Amniotic stem cell (primary cell): ENCODE measurements at places on chromosomes 5 and 9.

- no peak for DNase-seq
Measured at GRCh38 chr9:92887880-92888338, 10.1 kb upstream of the ZNF484 start.

DNA sequence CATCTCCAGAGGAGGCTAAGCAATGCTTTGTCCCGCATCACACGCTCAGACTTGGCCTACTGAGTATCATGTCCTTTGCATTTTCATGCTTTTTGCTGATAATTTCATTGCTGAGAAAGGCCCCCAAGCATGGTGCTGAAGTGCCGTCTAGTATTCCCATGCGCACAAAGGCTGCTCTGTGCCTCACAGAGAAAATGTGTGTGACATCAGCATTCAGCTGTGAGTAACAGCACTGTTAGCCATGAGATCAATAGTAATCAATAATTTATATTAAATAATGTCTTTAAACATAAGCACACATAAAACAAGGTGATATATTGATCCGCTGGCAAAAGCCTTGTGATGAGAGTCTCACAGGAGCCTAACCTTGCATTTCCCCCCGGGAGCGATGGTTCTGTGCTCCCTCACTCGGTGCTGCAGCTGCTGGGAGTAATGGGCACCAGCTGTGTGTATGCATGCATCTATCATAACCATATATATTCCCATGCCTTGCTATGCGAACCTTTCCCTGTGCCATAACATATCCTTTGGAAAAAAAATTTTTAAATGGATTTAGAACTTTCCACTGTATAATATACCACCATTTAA, 50.4 kb upstream of the RNF130 start:
- DNase-seq = no peak

DNA sequence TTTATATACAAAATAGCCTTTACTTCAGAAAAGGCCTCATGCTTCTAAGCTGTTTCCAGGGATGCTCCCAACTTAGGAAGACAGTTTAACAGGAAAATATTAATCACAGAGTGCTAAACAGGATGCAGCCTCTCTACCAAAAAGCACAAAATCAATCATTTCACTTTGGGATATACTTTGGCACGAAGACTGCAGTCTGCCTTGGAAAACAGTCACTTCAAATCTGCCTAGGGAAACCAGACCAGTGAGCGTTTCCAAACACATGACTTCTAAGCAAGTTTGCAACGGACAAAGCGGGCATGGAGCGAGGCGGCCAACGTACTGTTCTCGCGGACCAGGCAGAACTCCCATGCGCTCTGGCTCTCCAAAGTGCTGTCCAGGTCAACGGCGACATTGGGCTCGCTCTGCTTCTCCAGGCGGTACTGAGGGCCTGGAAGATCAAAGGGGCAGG, 201.0 kb downstream of the MAPKAP1 start:
- DNase-seq = no peak

GRCh38 chr5:126004636-126005035, 418.6 kb upstream of the GRAMD2B start:
- DNase-seq = no peak

DNA sequence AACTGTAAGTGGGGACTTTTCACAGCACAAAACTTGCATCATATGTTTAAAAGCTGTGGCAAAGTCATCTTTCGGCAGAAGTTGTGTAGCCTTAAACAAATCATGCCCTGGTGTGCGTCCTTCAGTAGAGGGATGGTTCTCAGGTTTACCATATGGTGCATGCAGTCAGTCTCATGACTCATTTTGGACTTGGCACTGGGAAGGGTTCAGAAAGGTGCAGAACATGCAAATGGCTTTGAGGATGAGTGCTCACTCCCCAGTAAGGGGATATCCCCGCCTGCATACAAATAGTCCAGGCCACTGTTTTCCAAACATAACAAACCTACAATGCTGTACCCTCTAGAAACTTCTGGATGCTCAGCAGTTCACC, 260.3 kb downstream of the NDUFS4 start:
- DNase-seq = no peak

DNA sequence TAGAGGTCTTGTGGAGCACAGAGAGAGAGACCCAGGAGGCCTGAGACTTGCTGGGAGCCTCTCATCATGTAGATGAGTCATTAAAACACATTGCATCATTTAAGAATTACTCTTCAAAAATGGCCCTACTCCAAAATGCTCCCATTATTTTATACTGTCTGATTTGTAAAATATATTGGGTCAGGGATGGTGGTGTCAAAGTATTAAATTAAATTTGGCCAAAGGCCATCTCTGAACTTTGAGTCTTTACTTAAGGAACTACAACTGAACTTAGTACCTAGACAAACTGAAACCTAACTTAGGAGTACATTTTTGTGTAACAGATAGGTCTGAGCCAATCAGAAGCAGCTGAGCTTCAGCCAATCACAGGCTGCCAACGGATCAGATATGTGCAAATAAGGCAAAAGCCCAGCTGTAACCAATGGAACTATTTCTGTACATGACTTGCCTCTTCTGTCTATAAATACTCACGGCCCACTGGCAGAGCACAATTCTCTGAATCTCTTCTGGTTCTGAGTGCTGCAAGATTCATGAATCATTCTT, 657.2 kb downstream of the TLE1 start:
- no peak for DNase-seq

GRCh38 chr5:181100121-181100875, 30.7 kb downstream of the OR2V1 start:
- no peak for DNase-seq

- DNase-seq = no peak
Measured at GRCh38 chr9:120643061-120643460, 63.1 kb upstream of the CDK5RAP2 start.

- no peak for DNase-seq
Measured at GRCh38 chr5:19498852-19499251, 489.1 kb downstream of the CDH18 start.

GRCh38 chr5:89129941-89130340, 247.0 kb upstream of the MEF2C start:
- no peak for DNase-seq

DNA sequence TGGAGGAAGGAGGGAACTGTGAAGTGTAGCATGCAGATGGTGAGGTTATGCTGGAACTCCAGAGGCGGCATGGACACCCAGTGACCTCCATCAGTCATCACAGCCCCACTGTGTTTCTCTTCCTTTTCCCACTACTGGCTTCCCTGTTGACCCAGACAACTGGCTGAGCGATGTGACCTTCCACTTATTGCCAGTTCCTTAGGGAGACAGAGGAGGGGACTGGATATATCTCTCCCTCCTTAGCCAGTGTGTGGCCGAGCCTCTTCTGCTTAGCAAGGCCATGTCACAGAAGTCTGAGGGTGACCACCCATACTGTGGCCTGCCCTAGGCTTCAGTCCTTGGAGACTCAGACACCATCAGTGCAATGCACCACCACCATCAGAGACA, 3.0 kb upstream of the PHYKPL start:
- DNase-seq = no peak

DNA sequence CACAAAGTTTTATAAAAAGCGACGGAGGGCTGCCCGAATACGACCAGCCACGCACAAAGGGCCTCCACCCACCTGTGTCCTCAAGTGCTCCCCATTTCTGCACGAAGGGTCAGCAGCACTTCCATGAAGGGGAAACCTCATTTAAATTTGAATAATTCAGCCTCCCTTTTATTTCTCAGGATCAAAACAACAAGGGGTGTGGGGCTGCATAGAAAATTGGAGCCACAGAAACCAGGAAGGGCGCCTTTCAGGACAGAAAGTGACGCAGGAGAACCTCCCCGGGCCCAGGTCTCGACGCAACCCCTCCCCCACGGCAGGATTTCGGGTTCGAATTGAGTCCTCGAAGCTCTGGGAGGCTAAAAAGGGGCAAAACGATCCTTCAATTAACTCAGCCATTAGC, 2.1 kb downstream of the NRARP start:
- DNase-seq = no peak

GRCh38 chr9:13919401-13919800, 394.5 kb downstream of the NFIB start:
- no peak for DNase-seq

DNA sequence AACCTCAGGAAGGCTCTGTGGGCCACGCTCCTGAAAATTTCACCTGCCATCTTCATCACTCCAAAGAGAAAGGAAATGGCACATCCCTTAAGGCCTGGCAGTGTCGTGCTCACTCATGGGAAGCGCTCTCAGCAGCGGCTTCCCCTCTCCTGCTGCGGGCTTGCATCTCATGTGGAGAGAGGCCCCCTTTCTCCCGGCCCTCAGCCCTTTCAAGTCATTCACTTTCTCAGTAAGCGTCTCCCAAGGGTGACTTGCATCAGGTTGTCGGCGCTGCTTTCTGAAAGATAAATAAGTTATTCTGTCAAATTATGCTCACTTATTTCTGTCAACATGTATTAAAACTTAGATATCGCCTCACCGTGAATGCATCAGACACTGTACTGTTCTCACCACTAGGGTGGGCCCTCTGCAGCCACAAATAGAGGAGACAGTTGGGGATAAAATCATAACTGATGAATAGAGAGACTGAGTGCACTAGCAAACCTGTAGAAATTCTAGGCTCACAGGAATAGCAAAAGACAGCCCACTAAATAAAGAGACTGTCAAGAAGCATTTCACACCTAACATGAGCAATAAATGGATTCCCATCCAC, 174.6 kb downstream of the RFK start:
- no peak for DNase-seq

DNA sequence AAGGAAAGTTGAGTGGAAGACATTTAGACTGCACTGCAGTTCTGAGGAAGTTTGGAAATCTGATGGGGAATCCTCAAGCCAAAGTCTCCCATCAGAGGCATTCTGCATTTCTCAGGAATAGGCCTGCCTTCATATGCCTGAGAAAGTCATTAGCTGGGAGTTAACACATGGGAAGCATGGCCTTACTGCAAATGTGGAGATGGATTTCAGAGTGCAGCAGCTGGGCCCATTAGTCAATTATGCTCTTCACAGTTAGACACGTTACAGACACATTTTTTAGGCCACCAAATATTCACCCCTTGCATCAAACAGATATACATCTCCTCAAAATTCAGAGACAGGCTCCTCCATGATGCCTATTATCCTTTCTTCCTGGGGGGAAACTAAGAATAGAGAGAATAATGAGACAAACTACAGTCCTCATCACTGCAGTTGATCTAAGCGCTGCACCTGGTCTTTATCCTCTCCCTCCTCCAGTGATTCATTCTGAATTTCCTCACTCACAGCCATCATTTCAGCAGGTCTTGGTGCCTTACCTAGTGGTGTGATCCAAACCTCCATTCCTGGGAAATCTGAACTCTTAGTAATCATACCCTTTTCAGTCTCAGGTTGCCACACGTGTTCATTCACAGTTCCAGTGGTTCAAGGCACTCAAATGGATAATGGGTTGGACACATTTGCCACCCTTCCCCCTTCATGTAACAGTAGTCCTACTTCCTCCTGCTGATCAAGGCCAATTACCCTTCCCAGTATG, 47.9 kb upstream of the PPP2CA start:
- DNase-seq = no peak

DNA sequence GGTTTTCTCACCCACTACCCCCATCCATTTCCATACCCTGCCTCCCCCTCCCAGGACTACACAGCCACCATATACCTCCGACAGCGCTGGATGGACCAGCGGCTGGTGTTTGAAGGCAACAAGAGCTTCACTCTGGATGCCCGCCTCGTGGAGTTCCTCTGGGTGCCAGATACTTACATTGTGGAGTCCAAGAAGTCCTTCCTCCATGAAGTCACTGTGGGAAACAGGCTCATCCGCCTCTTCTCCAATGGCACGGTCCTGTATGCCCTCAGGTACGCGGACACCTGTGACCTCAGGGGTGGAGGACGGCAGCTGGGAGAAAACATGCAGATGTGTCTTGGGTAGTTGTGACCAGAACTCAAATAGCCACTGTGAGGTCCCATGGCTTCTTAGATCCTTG, 11.6 kb downstream of the GABRP start:
- DNase-seq = no peak

GRCh38 chr5:130109152-130109551, 204.9 kb downstream of the CHSY3 start:
- no peak for DNase-seq

DNA sequence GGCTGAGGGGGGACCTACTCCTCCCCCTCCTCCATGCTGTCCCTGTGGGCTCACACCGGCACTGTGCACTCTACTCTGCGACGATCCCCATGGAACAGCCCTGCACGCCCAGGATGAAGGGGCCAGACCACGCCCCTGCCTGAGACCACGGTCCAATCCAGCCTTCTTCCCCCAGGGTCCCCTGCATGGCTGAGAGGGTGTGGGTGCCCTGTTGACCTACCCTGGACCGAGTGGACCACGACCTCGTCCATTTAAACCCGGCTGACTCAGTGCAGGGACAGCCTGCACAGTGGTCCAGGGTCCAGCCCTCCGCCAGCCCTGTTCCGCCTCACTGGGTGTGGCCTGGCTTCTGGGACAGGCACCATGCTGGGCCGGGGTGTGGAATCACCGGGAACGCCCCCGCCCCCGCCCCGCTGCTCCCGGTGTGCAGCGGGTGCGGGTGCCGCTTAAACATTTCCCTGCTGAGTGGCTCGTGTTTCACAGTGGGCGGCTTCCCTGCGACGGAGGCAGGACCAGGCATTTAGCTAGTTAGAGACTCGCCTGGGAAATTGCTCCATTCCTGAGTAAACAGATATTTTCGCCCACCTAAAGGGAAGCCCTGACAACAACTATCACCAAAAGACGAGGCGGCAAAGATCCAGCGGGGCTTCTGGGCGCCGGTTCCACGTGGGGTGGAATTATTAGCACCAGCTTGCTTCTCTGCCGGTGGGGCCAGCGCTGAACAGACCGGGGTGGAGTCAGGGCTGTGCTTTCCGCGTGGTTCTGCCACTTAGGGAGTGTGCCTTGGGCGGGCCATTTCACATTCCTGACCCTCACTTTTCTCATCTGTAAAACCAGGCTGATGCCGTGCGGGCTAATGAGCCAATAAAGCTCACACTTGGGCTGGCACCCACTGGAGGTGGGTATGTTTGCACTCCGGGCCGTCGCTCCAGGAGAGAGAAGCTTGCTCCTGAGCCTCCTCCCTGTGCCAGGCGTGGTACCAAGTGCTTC, 22.6 kb downstream of the DBH start:
- DNase-seq = no peak

GRCh38 chr5:10875201-10875768, 114.3 kb upstream of the DAP start:
- no peak for DNase-seq

DNA sequence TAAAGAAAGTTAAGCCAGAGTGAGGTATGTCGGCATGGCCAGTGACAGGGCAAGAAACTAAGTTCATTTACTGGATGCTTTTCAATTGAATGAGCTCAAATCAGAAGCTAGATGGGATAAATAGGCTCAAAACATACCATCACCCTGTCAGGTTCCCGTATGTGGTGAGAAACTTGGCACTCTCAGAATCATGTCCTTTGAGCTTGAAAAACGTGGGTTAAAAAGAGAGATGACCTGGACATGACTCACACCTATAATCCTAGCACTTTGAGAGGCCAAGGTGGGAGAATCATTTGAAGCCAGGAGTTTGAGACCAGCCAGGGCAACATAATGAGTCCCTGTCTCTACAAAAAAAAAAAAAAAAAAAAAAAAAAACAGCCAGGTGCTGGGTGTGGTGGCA, 121.7 kb upstream of the RGMB start:
- no peak for DNase-seq
